ENCODE measurements at places on chromosomes 3 and 15.

DNA sequence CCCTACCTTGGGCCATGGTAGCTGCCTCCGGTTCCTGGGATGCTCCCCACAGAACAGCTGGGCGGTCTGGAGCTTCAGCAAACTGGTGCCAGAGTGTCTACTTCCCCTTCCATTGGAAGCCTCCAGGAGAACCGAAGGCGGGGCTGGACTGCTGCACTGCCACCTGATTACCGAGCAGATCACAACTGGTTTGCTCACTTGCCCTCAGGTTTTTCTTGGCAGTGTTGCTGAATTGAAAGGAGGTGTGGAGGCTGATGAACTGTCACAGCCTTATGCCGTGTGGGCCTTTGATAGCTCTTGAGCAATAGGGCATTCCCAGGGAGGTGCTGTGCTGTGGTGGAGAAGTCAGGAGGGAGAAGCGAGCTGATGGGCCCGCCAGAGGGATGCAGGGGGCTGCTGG, at the start of gene TGM5:
Gene TGM5, minus strand, starts transcription at position 95 of the 400 bp plus-strand sequence. Its CDS starts 79 bp downstream, at position 16.
- no peak for DNase-seq

DNA sequence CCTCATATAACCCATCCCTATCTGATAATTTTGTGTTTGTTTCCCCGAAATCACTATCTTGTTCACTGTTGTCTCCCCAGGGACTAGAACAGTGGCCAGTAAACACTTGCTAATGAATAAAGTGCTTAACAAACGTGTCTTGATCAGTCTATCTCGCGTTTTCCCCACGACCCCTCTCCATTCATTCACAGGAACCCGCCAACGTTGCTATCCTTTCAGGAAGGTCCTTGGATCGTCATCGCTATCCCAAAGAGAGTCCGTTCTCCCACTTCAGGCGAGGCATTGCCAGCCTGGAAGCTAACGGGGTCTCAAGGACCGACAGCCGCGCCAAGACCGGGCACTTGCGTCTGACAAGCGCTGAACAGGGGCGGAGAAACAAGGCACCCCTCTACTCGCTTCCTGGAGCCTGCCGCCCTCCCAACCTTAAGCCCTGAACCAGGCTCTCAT, 344 bp downstream of the LINS1 start:
- no peak for DNase-seq

- no peak for DNase-seq
These were observed 132.3 kb upstream of the RASGRP1 start for GRCh38 chr15:38696790-38697495.

- DNase-seq: no peak
These were observed 1362.8 kb downstream of the ROBO2 start for GRCh38 chr3:78402720-78403119.

- no peak for DNase-seq
These were observed 96.3 kb downstream of the SOX2 start for GRCh38 chr3:181808053-181808452.

DNA sequence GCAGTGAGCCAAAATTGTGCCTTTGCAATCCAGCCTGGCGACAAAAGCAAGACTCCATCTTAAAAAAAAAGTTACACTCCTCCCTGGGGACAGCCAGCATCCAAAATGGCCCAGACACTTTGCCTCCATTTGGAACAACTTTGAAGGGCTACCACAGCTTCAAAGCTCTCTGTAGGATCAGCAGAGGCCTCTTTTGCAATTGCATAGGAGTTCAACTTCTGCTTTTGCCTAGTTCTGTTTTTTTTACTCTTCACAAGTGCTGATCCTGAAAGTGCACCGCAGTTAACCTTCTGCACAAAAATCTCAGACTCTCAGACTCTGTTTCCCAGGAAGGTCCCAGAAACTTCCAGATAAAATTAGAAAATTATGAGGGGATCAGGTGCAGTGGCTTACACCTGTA, 25.2 kb upstream of the SLC4A7 start:
- DNase-seq: no peak

GRCh38 chr3:30397030-30397429, 209.4 kb upstream of the TGFBR2 start:
- DNase-seq: no peak

GRCh38 chr15:71496336-71496955, 313.9 kb upstream of the NR2E3 start:
- peak; percentile 54 for DNase-seq

GRCh38 chr3:120040813-120041377, 53.4 kb downstream of the GSK3B start:
- no peak for DNase-seq

GRCh38 chr3:179265875-179266274, 15.0 kb upstream of the KCNMB3 start:
- DNase-seq: no peak

DNA sequence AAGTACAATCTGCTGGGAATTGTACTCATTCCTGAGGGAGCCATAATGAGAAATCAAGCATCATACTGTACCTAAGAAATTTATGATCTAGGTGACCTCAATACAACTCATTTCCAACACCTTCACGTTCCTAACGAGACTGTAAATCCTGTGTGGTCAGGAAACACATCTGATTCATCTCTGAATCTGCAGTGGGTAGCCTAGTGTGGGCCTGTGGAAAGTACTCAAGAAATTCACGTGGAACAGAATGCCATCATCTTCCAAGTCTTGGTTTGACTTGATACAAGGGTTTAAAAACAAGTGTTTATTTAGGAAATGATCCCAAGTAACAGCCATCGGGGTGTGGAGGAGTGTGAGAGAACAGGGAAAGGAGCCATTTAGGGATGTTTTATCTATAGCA, 568.9 kb downstream of the EDEM1 start:
- DNase-seq: no peak

DNA sequence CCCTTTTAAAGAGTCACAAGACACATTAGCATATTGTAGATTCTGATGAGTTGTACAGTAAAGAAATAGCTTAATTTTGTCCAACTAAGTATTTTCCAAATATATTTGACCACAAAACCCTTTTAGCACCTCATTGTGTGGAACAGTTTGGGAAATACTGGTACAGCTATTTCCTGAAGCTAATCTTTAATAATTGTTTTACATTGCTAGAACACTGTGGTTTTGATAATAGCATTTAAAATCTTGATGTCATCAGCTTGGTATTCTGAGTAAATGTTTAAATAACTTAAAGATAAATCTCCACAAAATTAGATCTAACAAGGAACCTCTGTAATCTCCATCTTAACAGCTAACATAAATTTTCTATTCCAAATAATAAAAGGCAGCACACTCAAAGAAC, 140.0 kb upstream of the MLF1 start:
- DNase-seq: no peak

GRCh38 chr3:194137506-194138474, 1.8 kb downstream of the HES1 start:
- peak; percentile 31 for DNase-seq

DNA sequence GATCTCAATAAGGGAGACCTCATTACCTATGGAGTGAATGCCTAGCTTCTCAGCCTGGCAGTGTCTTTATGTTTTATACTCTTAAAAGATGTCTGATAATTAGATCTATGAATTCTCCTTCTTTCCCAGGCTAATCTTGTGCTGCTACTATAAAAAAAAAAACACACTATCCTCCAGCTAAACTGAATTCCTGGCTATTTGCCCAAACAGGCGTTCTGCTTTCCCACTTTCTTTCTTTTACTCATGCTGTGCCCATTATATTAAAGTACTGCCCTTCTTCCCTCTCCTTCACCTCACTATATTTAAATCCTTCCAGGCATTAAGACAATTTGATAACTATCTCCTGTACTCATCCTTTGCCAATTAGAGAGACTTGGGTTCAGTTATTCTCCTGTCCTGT, 1134.9 kb downstream of the ROBO2 start:
- no peak for DNase-seq

- peak; percentile 29 for DNase-seq
These were observed 97.2 kb downstream of the CLDN1 start for GRCh38 chr3:190224863-190225692.
